Cortex of kidney (tissue), 1 donor: ENCODE measurements at places on chromosomes 5 and 9.

DNA sequence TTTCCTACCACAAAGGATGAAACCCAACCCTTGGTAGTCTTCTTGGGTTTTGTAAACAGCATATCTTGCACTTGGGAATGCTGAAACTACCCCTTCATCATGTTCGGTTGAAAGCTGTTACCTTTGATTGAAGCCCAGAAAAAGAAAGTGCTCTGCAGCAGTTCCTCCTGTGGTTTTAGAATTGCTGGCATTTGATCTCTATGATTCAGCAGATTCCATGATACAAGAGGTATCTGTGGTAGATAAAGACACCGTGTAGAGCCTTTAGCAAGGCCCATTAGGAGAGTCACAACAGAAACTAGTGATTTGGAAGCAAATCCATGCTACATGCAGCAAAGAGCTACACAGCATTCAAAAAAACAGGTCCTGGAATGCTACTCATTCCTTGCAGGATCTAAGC, 557.0 kb downstream of the TLE1 start:
- DNase-seq = no peak

- DNase-seq = no peak
Observed at GRCh38 chr5:19891658-19892057, 96.3 kb downstream of the CDH18 start.

DNA sequence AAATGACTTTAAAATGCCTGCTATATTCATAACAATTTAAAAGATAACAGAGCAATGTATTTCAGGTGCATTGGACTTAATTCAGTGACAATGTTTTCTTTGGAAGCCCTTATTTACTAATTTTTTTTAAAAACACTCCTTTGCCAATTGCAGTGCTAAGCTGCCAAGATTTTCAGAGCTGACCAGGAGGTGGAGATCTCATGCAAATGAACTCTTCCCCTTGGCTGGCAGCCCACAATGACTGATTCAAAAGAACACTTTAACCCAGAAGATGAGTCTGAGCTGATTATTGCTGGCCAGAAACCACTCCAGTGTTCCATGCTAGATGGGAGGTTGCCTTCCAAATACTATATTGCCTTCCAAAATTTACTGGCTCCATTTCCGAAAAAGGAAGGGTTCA, 128.3 kb upstream of the CCNH start:
- no peak for DNase-seq

- DNase-seq = no peak
Observed at GRCh38 chr9:93702261-93702660, 125.9 kb downstream of the PHF2 start.

GRCh38 chr5:147831465-147831864, at the start of gene SPINK1:
Gene SPINK1 (minus strand): TSS chr5:147831671. CDS start chr5:147831577, 94 bp downstream.
- no peak for DNase-seq

DNA sequence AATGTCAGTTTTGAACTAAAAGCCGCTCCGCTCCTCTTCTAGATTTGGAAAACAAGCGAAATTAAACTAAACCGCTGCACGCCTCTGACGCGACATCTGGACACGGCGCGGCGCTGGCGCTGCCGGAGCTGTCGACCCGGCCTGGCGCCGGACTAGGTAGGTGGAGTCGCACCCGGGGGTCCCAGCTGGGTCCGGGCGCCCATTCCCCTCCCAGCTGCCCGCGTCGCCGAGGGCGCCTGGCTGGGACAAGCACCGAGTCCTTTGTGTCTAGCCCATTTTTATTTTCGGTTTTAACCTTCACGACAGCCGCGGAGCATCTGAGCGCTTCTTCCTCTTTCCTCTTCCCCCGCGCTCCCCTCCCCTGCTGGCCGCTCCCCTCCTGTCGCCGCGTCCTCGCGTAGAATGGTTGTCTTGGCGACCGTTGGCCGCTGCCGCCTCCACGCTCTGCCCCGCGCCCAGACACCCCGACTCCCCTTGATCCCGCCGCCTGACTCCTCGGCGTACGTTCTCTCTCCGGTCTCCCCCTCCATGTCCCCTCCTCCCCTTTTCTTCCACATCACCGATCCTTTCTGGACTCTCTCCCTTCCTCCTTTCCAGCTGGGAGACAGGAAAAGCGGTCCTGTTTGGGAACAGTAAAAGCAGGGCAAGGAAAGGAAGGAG, 545 bp downstream of the CDKN2B-AS1 start:
- no peak for DNase-seq

DNA sequence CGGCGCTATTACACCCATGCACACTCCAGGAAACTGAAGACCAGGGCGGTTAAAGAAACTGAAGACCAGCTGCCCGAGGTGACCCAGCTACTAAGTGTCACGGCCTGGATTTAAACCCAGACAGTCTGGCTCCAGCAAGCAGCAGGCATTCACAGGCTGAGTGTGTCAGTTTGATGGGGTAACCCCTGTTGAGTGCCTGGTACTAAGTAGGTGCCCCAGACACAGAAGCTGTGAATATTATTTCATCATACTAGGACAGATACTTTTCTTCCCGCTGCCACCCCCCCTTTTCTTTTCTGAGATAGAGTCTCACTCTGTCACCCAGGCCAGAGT, 7.3 kb downstream of the ENG start:
- no peak for DNase-seq

DNA sequence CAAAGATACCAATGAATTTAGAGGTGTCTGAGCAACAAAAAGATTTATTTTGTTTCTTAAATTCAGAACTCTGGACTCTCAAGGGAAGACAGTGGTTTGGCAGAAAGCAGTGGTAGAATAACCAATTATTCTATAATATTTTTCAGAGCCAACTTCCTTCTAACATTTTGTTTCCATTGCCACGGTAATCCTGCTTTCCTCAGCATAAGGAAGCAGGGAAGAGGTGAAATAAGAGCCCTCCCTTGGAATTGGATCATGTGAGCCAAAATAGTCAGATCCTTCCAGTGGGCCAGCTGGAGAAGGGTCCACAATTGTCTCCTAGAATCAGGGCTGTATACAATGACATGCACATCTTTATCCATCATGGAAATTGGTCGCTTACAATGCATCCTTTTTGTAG, 130.0 kb upstream of the MAP1B start:
- no peak for DNase-seq

- no peak for DNase-seq
Observed at GRCh38 chr5:25970906-25971489, 1067.4 kb downstream of the CDH9 start.

DNA sequence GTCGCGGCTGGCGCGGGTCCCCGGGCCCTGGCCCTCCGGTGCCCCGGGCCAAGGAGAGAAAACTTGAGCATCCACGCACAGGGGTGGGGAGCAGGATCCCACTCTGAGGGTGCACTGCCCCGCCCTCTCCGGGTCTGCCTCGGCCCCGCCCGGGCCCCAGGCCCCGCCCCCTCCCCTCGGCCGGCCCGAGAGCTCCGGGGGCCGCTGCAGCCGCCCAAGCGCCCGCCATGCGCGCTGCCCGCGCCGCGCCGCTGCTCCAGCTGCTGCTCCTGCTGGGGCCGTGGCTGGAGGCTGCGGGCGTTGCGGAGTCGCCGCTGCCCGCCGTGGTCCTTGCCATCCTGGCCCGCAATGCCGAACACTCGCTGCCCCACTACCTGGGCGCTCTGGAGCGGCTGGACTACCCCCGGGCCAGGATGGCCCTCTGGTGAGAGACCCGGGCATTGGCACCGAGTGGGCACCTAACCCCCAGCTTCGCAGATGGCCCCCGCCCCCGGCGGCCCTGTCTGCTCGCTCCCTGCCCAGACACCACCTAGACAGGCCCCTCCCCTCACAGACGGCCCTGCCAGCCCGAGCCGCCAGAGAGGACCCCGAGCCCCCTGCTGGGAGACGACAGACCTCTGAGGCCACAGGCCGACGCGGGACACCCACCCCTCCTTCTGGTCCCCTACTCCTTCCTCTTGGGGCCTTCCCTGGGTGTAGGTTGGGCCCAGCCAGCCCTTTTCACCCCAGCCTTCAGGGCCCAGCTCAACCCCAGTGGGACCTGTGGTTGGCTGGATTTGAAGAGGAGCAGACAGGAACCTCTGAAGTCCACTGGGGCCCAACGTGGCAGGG, at the start of gene CERCAM:
Gene CERCAM (plus strand): TSS at position 207 of the 831 bp plus-strand sequence. CDS start 21 bp downstream, at position 228.
- DNase-seq = no peak

GRCh38 chr5:113218200-113218599, 216.6 kb downstream of the TSSK1B start:
- no peak for DNase-seq

GRCh38 chr5:73119451-73120157, 771 bp upstream of the TMEM171 start:
- DNase-seq = no peak

DNA sequence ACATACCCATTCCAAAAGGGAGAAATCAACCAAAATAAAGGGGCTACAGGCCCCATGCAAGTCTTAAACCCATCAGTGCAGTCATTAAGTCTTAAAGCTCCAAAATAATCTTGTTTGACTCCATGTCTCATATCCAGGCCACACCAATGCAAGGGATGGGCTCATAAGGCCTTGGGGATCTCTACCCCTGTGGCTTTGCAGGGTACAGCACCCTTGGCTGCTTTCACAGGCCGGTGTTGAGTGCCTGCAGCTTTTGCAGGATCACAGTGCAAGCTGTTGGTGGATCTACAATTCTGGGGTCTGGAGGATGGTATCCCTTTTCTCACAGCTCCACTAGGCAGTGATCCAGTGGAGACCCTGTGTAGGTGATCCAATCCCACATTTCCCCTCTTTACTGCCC, 5.0 kb upstream of the SPINK14 start:
- DNase-seq = no peak

GRCh38 chr5:95713960-95714710, 17.0 kb upstream of the RHOBTB3 start:
- DNase-seq = no peak

DNA sequence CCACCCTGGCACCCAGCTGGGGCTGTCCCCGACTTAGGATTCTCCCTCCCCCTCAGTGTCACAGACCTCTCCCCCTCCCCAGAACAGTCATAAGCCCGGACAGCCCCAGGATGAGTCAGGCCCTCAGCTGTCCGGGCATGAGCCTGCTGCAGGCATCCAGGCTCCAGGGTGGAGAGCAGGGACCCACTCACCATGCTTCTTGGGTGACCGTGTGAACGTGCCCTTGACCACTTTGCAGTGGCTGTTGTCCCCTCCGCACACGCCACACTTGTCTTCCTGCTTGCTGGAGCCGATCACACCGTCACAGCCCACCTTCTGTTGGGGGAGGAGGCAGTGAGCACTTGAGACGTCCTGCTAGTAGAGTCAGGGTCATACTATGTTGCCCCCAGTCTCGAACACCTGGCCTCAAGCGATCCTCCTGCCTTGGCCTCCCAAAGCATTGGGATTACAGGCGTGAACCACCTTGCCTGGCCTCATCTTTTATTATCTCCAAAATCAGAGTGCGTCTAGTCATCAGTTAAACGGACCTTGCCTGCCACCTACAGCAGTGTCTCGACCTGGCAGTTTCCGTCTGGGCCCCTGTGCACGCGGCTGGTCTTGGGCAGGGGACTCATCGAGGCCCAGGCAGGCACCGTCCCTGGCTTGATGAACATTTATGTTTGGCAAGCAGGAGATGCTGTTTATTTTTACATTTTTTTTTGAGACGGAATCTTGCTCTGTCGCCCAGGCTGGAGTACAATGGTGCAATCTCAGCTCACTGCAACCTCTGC, 72.6 kb downstream of the ZNF354C start:
- DNase-seq = no peak

DNA sequence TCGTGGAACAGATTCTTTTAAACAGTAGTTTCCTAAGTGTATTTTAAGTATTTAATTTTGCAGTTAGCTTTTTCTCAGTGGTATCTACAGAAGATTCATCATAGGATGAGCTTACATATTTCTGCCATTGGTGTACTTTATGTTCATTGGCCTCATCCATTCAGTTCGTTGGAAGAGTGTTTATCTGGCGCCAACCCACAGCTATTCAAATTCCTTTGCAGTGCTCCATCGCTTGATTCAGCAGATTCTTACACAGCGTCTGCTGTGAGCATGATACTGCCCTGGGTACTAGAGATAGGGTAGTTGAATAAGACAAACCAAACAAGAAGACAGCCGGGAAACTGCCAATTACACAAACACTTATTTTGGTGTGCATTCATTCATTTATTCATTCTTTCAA, 55.1 kb downstream of the NUP214 start:
- no peak for DNase-seq

DNA sequence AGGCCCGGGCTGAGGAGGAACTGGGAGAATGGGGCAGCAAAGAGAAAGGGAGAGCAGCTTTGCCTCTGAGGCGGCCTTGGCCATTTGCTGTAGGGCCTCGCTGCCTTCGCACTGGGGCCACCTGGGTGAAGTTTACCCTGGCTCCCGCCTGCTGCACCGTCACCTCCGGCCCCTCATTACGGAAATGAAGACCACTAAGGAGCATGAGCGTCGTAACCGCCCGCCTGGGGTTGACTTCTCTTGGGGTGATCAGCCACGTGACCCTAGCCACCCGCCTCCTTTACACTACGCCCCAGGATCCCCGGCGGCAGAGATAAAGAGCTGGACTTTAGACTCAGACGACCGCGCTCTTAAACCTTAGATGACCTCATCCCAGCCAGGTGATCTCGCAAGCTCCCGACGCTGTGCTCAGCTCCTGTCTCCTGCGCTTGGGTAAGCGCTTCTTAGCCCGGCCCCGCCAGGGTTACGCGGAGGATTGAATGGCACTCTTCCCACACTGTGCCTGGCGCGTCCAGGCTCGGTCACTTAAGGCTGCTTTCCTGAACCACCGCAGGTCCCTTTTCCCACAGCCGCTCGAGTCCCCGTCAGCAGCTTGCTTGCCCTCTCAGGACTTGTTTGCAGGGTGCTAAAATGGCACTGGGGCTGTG, 107.9 kb upstream of the LARP1 start:
- no peak for DNase-seq

DNA sequence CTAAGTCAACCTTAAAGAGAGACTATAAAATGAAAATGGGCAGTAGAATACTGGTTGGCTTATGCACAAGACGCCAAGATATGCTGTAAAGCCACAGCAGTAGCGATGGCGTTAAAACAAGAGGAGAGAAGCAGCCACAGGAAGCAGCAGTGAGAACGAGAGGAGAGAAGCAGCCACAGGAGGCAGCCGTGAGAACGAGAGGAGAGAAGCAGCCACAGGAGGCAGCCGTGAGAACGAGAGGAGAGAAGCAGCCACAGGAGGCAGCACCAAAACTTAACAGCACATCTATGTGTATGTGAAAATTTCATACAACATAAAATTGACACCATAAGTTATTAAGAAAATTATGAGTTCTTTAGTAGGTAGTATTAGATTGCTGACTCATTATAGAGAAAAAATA, 2318.6 kb upstream of the ACO1 start:
- no peak for DNase-seq

DNA sequence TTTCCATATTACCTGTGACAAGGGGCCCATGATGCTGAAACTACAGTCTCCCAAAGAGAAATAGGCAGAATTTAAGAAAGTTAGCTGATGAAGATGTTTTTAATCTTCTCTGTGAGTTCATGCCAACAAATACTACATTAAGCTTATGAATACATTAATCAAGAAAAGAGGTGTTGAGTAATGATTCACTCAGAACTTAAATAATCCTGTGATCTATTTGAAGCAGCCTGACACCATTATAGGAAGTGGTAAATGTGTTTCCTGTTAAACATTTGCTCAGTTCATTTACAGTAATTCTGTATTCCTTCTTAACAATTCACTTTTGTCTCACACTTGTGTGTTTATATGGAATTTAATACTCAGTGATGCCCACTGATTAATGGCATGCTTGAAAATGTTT, 75.0 kb upstream of the IZUMO3 start:
- no peak for DNase-seq

GRCh38 chr5:167771571-167771970, 519.9 kb upstream of the WWC1 start:
- DNase-seq = no peak

GRCh38 chr5:11494340-11494739, 409.9 kb downstream of the CTNND2 start:
- no peak for DNase-seq
